Calu3 (cell line): ENCODE measurements at places on chromosomes 12 and 14. TPM values are rescaled to one million over a fixed set of nuclear protein-coding genes. Genes with fewer than 3 reads are reported as not detected.

- H3K27me3 ChIP-seq = no peaks in the 10 kb centered on the region
- no peaks in the 10 kb centered on the region for H3K36me3 ChIP-seq
- H3K27ac ChIP-seq = no peak overlapping the region
Observed at GRCh38 chr12:22121224-22121623, 75.2 kb downstream of the CMAS start.

- no peaks in the 10 kb centered on the region for H3K36me3 ChIP-seq
- H3K4me1 ChIP-seq = no peaks in the 10 kb centered on the region
- H3K27ac ChIP-seq = no peak overlapping the region
- DNase-seq = no peak
- peaks cover 51% of the 10 kb centered on the region for H3K27me3 ChIP-seq
Observed at GRCh38 chr14:93533842-93534241, 103.1 kb downstream of the UNC79 start.

DNA sequence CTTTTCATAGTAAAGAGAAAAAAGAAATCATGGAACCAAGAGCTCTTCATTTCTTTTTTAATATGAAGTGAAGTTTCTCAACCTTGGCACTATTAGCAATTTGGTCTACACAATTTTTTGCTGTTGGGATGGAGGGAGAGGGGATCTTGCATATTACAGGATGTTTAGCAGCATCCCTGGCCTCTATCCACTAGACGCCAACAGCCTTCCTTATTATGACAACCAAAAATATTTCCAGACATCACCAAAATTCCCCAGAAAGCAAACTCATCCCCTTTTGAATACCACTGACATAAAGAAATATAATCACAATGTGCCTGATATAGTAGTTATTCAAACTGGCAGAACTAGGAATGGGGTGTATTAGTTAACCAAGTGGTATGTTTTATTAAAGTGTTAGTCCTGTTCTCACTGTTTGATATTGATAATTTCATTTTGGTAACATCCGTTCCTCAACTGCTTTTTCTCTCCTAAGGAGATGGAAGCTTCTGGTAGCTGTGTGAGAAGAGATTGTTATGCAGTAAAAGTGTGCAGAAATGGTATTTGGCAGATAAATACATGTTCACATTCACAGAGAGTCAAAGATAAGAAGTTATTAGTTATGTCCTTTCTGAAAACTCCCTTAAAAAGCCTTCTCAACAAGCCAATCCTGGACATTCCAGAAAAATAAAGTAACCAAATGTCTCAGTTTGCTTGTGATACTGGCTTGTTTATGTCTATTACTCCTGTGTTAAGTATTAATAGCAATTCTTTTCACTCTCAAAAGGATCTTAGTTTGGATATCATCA, 699.9 kb downstream of the C12orf50 start:
- DNase-seq = no peak
- no peaks in the 10 kb centered on the region for H3K27me3 ChIP-seq
- no peak overlapping the region for H3K4me3 ChIP-seq
- H3K36me3 ChIP-seq = no peaks in the 10 kb centered on the region
- H3K4me1 ChIP-seq = no peaks in the 10 kb centered on the region
- no peak overlapping the region for H3K27ac ChIP-seq

GRCh38 chr14:58488550-58488949, 61.0 kb downstream of the KIAA0586 start:
- H3K4me3 ChIP-seq = no peak overlapping the region
- H3K4me1 ChIP-seq = no peaks in the 10 kb centered on the region

DNA sequence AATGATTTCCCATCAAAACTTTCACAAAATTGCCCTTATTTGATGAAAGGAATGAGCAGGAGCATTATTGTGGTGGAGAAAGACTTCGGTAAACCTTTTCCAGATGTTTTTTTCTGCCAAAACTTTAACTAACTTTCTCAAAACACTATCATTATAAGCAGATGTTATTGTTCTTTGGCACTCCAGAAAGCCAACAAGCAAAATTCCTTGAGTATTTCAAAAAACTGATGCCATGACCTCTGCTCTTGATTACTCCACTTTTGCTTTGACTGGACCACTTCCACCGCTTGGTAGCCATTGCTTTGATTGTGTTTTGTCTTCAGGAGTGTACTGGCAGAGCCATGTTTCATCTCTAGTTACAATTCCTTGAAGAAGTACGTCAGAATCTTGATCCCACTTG, 29.7 kb upstream of the RAB21 start:
- H3K4me1 ChIP-seq = peaks cover under 1% of the 10 kb centered on the region
- H3K27ac ChIP-seq = no peak overlapping the region
- no peaks in the 10 kb centered on the region for H3K27me3 ChIP-seq
- H3K36me3 ChIP-seq = no peaks in the 10 kb centered on the region
- DNase-seq = no peak

- no peaks in the 10 kb centered on the region for H3K4me1 ChIP-seq
- H3K27me3 ChIP-seq = no peaks in the 10 kb centered on the region
Observed at GRCh38 chr12:43776498-43776897, 17.7 kb downstream of the IRAK4 start.

DNA sequence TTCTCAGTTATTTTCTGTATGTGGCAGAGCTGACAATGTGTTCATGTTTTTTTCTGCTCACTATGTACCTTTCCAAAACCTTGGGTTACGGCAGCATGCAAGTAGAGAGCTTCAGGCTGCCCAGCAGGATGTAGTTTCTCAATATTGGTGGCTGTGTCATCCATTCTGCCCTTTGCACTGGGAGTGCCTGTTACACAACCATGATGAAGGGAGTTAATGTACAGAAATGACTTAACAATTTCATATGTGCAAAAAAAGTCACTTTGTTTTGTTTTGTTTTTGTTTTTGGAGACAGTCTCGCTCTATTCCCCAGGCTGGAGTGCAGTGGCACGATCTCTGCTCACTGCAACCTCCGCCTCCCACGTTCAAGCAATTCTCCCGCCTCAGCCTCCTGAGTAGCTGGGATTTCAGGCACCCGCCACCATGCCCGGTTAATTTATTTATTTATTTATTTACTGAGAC, 6.1 kb upstream of the CNIH1 start:
- H3K36me3 ChIP-seq = no peaks in the 10 kb centered on the region
- H3K4me1 ChIP-seq = peaks cover 14% of the 10 kb centered on the region
- no peak overlapping the region for H3K27ac ChIP-seq
- peak; percentile 50 for DNase-seq

DNA sequence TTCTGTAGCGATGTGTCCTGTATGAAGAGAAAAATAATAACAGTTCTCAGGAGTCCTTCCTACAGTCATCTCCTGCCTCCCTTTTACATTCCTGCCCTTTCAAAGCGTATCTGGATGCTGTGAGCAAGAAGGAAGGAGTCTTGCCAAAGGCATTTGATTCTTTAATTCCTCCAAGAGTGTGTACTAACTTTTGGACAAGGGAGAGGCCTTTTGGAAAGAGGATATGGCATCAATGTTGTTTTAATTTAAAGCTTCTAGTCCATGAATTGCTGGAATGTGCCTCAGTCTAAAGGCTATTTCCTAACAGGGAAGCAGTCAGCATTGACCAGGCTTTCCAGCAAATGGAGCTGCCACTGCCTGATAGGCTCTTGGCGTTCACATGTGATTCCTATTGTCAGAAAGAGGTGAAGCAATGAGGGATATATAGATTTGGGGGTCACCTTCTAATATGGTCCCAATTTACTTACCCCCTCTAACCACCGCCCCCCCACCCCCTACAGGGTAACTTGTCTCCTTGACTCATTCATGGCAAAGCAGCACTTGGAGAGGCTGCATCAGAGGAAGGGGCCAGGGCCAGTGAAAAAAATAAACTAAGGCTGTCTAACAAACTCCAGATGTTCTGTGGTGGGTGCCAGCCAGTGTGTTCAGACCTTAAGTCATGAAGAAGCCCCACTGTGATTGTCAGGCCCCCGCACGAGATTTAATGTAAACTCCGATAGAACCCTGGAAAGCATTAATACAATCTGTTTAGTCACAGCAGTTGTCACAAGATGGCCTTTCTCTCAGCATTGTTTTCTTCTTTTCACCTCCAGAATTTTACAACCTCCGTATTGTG, 220.3 kb downstream of the FBXL14 start:
- no peaks in the 10 kb centered on the region for H3K36me3 ChIP-seq
- H3K4me1 ChIP-seq = no peaks in the 10 kb centered on the region
- no peak for DNase-seq
- no peak overlapping the region for H3K4me3 ChIP-seq
- H3K27me3 ChIP-seq = no peaks in the 10 kb centered on the region

GRCh38 chr12:124682425-124683151, 115.2 kb upstream of the NCOR2 start:
- no peak overlapping the region for H3K4me3 ChIP-seq
- H3K4me1 ChIP-seq = peaks cover 72% of the 10 kb centered on the region
- no peaks in the 10 kb centered on the region for H3K27me3 ChIP-seq

- no peaks in the 10 kb centered on the region for H3K36me3 ChIP-seq
- H3K27ac ChIP-seq = no peak overlapping the region
- H3K4me3 ChIP-seq = no peak overlapping the region
- H3K4me1 ChIP-seq = peaks cover 8% of the 10 kb centered on the region
Observed at GRCh38 chr12:45623940-45624339, 105.6 kb upstream of the ARID2 start.

GRCh38 chr12:48351022-48351708, 446 bp upstream of the ZNF641 start:
- H3K27me3 ChIP-seq = no peaks in the 10 kb centered on the region
- H3K4me1 ChIP-seq = peaks cover 9% of the 10 kb centered on the region
- peak overlapping the region; percentile 84 for H3K4me3 ChIP-seq
- peak; percentile 61 for DNase-seq

Gene SELPLG
- total RNA-seq = 0.54 and 0.76 TPM in 2 replicates

Gene MANSC4
- total RNA-seq = not detected in 2 replicates

Gene CIPC
- 16.5 and 18.9 TPM in 2 replicates for total RNA-seq
